ENCODE measurements at places on chromosomes 12 and 14.

GRCh38 chr12:130351326-130351725 is 13.6 kb downstream of the PIWIL1 start:
- no peak for DNase-seq

DNA sequence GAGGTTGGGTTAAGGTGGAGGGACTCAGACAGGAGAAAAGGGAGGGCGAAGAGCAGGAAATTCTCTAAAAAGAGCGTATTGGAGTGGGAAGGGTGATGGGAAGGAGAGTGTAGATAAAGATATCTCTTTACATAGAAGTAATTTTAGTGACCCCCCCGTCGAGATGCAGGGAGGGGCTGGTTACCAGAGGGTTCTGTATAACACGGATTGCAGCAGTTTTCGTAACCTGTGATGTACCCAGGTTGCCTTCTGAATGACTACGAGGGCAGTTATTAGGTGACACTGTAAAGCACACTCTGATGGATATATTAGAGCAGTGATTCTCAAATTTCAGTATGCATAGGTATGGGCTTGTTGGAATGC is 443 bp downstream of the DNAL1 start:
- no peak for DNase-seq

DNA sequence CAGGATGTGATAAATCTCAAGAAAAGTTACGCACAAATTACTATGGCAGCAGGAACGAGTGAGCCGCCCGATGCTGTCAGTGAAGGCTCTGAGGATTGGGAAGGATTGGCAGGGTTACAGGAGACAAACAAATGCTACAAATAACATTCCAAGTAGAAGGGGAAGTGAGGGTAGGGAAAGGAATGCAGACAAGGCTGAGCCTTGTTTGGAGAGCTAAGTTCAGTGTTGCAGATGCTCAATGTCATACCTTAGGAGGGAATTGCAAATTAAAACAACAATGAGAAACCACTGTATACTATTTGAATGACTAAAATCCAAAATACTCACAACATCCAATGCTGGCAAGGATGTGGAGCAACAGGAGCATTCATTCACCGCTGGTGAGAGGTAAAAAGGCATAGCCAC is 1.3 kb downstream of the CLEC9A start:
- peak; percentile 22 for DNase-seq

DNA sequence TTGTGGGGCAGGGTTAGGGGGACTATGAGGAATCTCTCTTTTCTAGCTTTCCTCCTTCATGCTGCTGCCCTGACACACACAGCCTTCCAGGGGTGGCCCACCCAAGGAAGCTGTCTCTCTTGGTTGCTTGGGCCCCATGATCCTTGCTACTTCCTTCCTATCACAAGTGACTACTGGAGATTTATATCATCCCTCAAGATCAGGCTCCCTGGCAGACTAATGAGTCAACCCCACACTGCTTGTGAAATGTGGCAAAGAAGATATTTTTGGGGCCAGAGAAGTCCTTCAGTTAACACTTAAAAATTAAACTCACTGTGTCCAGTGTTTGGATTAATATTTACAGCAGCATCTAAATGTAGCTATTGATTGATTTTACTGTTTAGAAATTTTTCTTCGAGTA is 1.5 kb downstream of the OR4E1 start:
- no peak for DNase-seq

DNA sequence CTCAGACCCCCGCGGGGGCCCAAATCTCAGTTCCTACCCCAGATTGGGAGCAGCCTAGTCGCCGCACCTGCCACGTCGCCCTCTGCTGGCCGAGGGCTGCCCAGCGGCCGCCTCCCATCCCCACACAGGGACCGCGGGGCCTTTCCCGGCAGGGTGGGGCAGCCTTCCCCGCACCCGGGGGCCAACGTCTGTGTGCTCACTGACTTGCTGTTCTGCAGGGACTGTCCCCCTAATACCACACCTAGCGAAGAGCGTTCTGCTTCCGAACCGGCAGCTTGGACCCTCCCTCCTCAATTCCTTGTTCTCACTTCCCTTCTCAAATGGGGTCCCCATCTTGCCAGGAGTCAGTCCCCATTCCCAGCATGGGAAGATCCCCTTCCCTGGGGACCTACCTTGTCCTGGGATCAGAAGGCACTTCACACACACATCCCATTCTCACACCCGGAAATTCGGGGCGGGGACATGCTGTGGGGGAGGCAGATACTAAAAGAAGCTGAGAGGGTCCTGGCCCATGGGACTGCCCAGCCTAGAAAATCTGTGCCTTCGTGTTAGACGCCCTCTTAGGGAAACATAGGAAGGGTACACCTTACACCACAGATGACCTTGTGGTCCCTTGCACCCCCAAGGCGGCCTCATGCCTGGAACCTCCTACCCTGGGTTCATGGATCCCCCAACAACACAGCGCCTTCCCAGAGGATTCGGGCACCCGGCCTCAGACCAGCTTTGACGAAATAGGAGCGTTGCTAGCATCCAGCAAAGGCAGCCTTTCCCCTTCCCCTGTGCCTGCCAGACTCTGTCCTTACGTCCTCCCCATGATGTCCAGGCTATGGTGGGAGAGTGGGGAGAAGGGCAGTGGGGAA is 16.4 kb downstream of the ACVRL1 start:
- DNase-seq = no peak

GRCh38 chr12:47801904-47802246 is 17.8 kb downstream of the HDAC7 start:
- DNase-seq = no peak

DNA sequence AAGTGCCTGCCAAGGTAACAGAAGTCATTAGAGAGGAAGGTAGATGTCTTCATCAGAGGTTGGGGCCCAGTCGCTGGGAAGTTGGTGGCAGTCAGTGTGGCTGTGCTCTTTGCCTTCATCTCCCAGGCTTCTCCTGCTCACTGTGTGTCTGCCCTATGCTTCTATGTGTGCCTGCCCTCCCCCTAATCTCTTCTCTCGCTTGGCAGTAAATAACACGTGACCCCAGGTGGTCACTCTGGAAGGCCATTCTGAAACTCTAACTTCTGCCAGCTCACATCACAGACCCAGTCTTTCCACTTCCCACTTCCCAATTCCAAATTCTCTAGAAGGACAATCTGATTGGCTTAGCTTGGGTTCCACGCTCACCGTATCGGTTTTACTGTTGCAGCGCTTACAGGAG is 9.3 kb downstream of the ZNF664 start:
- DNase-seq = no peak

DNA sequence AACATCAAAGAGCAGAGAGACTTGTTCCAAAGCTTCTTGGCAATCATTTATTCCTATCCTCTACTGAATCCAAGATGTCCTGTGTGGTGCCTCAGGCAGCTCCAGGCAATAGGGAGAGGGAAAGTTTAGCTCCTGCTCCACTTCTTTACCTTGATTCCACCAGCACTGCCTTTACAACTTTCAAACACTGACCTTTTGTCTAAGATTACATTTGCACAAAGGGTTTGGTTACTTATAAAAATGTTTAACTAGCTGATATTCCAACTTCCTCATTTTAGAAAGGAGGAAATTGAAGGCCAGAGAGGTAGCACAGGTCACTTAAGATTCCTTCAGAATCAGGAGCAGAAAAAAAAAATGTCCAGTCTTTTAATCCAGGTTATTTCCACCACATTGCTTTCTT is 192.7 kb downstream of the BTG1 start:
- no peak for DNase-seq

DNA sequence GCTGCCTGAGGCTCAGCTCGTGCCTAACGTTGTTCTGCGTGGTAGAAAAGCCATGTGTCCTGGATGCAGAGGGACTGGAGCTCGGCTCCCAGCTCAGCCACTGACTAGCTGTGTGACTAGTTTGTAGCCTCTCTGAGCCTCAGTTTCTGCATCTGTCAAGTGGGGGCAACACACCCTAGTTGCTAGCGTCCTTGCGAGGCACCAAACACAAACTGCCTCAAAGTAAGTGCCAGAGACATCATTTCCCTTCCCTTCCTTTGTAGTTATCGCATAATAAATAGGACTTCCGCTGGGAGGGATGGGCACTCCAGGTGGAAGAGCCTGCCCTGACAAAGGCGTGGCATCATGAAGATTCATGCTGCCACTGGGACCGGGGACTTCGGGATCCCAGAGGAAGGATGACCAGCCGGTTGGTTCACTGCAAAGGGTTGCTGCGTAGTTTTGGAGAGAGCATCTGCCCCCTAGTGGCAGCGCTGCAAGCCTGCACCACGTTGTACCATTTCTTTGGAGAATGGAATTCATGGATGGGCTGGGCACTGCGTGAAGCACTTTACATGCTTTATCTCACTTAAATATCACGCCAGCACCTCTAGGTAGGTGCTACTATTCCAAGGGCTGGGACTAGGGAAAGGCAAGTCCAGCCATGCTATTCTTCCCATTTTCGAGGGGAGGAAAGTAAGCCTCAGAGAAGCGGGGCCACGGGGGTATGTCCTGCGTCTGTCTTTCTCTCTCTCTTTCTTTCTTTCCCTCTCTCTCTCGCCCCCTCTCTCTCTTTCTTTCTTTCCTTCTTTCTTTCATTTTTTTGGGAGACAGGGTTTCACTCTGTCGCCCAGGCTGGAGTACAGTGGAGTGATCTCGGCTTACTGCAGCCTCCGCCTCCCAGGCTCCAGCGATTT is 4.6 kb downstream of the CCDC197 start:
- DNase-seq = no peak

DNA sequence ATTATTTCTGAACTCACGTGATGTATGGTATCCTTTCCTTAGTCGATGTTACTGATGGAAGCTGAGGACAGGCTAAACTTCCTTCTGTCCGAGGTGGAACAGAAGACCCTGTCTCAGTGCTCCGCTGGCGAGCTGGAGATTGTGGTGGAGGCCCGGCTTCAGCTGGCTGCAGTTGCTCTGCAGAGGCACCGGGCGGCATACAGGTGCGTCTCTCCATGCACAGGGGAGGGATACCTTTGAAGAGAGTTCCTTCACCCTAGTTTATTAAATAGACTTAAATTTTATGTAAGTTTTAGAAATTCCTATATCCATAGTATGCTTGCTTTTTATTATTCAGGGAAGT is 186.7 kb upstream of the NEDD1 start:
- no peak for DNase-seq

GRCh38 chr14:99534863-99535262 is 53.7 kb downstream of the CCNK start:
- DNase-seq = no peak

- peak; percentile 14 for DNase-seq
Measured at GRCh38 chr14:34596891-34597290, 33.1 kb downstream of the SNX6 start.

DNA sequence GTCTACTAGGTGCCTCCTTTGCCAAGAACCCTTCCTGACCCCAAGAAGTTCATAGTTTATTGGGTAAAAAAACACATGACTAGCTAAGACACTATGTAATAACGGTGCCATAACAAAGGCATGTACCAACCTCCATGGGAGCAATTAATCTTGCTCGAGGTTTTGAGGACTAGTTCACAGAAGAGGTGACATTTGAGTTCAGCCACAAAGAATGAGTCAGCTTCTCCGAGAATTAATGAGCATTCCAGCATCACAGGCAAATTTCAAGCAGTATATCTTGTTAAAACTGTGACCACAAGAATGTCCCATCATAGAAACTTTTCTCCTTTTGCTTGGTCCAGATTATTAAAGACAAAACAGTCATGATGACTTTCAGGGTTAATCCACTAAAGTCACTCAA is 113.0 kb upstream of the RAP1B start:
- no peak for DNase-seq

GRCh38 chr12:23847857-23848256 is 101.6 kb downstream of the SOX5 start:
- DNase-seq = no peak

- DNase-seq = no peak
Measured at GRCh38 chr12:15629108-15629507, 160.1 kb downstream of the EPS8 start.

DNA sequence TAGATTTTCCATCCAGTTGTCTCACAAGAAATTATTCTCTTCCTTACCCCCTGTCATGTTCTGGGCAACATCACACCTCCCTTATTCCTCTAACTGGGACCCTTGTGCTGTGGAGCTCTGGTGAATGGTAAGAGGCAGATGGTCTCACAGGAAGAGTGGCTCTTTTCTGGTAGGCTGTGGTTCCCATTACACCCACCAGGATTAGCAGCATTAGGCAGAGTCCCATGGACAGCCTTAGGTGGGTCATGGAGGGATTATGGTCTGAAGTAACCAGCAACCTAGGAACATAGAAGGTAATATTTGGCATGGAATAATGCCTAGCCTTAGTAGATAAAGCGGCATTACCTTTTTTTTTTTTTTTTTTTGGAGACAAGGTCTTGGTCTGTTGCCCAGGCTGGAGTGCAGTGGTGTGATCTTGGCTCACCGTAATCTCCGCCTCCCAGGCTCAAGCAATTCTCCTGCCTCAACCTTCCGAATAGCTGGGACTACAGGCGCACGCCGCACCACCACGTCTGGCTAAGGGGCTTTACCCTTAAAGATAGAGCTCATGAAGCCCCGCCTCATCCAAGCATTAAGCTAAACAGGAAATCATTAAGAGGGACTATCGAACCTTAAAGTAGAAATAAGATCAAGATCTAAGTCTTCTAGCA is 4.0 kb downstream of the C14orf119 start:
- DNase-seq = no peak

GRCh38 chr14:79552778-79553177 is 658.5 kb downstream of the DIO2 start:
- no peak for DNase-seq

GRCh38 chr12:110234331-110234751 is 46.7 kb upstream of the ATP2A2 start:
- no peak for DNase-seq

- no peak for DNase-seq
Measured at GRCh38 chr12:16046266-16046665, 135.1 kb downstream of the DERA start.

DNA sequence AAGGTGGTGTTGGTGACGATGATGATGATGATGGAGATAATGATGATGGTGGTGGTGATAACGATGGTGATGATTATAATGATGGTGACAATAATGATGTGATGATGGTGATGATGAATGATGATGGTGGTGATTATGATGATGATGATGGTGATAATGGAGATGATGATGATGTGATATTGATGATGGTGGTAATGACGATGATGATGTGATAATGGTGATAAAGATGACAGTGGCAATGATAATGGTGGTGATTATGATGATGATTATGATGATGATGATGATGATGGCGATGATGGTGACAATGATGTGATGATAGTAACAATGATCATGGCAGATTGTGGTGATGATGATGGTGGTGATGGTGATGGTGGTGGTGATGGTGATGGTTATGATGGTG is 518.0 kb downstream of the GLT1D1 start:
- DNase-seq = no peak

DNA sequence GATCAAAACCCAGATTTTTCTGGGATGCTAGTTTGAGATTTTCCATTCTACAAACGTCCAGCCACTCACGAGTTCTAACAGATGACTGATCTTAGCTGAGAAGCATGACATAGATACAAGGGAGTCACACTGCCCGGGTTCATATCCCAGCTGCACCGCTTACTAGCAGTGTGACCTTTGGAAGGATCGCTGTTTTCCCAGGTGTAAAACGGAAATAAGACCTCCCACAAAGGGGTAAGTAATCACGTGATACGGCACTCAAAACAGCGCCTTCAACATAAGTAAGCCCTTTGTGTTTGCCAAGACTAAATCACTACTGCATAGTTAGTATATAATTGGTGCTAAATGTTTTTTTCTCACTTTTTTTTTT is 624 bp upstream of the PWP1 start:
- no peak for DNase-seq
